Right atrium auricular region (tissue), 2 donors: ENCODE measurements at places on chromosomes 16 and 17. TPM values are rescaled to one million over a fixed set of nuclear protein-coding genes. Genes with fewer than 3 reads are reported as not detected.

GRCh38 chr16:549544-550263 is 10.5 kb upstream of the PRR35 start:
- no peak overlapping the region for H3K4me3 ChIP-seq
- peaks cover 40% of the 10 kb centered on the region for H3K36me3 ChIP-seq
- H3K27ac ChIP-seq: no peak overlapping the region
- no peaks in the 10 kb centered on the region for H3K27me3 ChIP-seq
- no peaks in the 10 kb centered on the region for H3K4me1 ChIP-seq

GRCh38 chr16:89338863-89339262 is 121.4 kb downstream of the ZNF778 start:
- peak overlapping the region; percentile 4 for H3K27ac ChIP-seq
- DNase-seq: no peak
- no peaks in the 10 kb centered on the region for H3K36me3 ChIP-seq
- H3K4me3 ChIP-seq: no peak overlapping the region

- no peak overlapping the region for H3K4me3 ChIP-seq
- no peak for DNase-seq
- H3K36me3 ChIP-seq: no peaks in the 10 kb centered on the region
- H3K27me3 ChIP-seq: no peaks in the 10 kb centered on the region
- H3K4me1 ChIP-seq: no peaks in the 10 kb centered on the region
These were observed 19.4 kb downstream of the ERN1 start for GRCh38 chr17:64110379-64111152.

GRCh38 chr16:1429012-1429411 is 1.9 kb upstream of the PERCC1 start:
- H3K36me3 ChIP-seq: no peaks in the 10 kb centered on the region
- no peak overlapping the region for H3K27ac ChIP-seq
- DNase-seq: no peak
- peaks cover 6% of the 10 kb centered on the region for H3K4me1 ChIP-seq
- H3K4me3 ChIP-seq: no peak overlapping the region

GRIN2A gene
- total RNA-seq: 7.4 TPM

DNA sequence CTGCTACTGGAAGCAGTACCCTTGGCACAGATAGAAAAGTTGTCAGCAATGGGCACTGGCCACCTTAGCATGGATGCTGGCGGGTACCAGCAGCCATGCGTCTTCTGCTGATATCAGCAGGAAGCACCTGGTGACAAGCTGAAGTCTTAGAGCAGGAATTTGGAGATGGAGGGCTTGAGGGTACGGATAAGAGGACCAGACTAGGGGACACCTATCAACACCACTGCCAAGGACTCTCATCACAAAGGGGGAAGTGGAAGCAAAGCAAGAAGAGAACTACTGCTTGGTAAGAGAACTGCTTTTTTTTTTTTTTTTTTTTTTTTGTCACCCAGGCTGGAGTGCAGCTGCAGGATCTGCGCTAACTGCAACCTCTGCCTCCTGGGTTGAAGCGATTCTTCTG is 35.4 kb upstream of the LYRM9 start:
- no peaks in the 10 kb centered on the region for H3K36me3 ChIP-seq
- H3K4me1 ChIP-seq: no peaks in the 10 kb centered on the region
- DNase-seq: no peak
- no peak overlapping the region for H3K4me3 ChIP-seq
- H3K27me3 ChIP-seq: no peaks in the 10 kb centered on the region

RHBDL1 gene
- total RNA-seq: 0.67 TPM
